Aorta (tissue), 5 donors: ENCODE measurements at places on chromosomes 3 and 15. TPM values are rescaled to one million over a fixed set of nuclear protein-coding genes. Genes with fewer than 3 reads are reported as not detected.

- H3K27ac ChIP-seq, result no peak overlapping the region
- peak; percentile 40 for DNase-seq
- no peaks in the 10 kb centered on the region for H3K36me3 ChIP-seq
- H3K27me3 ChIP-seq, result no peaks in the 10 kb centered on the region
These were observed 15.4 kb downstream of the RAB6B start for GRCh38 chr3:133880287-133880686.

DNA sequence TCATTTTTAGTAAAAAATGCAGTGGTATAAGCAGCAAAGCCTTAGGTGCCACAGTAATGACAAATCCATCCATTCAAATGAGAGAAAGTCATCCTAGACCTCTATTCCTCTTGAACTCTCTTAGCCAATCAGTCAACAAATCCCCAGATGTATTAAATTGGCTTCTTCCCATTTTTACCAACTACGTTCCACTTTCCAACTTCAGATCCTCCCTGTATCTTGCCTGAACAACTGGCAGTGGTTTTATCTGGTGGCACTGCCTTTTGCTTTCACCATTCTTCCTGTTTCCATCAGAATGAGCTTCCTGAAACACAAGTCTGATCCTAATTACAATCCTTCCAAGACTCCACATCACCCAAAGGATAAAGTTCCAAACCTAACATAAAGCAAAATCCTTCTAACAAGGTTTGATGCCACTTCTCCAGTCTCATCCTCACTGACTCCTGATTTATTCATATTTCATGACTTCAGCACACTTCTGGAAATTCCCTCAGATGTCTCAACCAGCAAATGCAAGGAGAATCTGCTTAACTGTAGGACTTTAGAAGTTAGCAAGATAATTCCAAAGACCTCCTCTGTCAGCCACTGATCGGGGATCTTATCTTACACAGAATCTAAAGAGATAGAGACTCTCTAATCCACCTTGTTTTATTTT, 69.8 kb upstream of the SLC4A7 start:
- H3K36me3 ChIP-seq, result no peaks in the 10 kb centered on the region
- DNase-seq, result no peak
- H3K4me1 ChIP-seq, result peaks cover 3% of the 10 kb centered on the region

DNA sequence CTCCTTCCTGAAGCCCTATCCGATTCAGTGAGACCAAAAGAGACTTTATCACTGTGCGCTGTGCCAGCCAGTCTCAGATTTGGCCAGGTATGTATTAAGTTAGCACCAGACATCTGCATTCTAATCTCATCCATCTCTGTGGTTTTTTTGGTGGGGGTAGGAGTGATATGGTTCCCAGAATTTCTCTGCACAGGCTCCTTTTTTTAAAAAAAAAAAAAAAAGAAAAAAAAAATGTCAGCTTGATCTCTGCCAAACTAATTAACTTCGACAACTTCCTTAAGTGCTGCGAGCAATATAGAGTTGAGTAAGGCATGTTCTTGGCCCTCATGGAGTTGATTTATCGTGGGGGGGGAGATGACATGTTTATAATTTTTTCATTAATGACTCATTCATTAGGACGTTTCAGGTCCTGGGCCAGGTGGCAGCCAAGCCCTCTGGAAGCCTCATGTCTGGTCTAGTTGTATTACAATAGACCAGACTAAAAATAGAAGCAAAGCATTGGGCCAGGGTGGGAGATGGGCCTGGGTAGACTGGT, 12.9 kb downstream of the SLCO3A1 start:
- H3K4me1 ChIP-seq, result peaks cover 5% of the 10 kb centered on the region
- no peak for DNase-seq
- peak overlapping the region; percentile 10 for H3K27ac ChIP-seq
- H3K27me3 ChIP-seq, result no peaks in the 10 kb centered on the region
- H3K36me3 ChIP-seq, result no peaks in the 10 kb centered on the region

GRCh38 chr15:38085114-38085513, 150.7 kb downstream of the TMCO5A start:
- H3K4me1 ChIP-seq, result no peaks in the 10 kb centered on the region
- H3K36me3 ChIP-seq, result no peaks in the 10 kb centered on the region
- DNase-seq, result no peak
- H3K27me3 ChIP-seq, result no peaks in the 10 kb centered on the region
- H3K4me3 ChIP-seq, result no peak overlapping the region
- no peak overlapping the region for H3K27ac ChIP-seq

DNA sequence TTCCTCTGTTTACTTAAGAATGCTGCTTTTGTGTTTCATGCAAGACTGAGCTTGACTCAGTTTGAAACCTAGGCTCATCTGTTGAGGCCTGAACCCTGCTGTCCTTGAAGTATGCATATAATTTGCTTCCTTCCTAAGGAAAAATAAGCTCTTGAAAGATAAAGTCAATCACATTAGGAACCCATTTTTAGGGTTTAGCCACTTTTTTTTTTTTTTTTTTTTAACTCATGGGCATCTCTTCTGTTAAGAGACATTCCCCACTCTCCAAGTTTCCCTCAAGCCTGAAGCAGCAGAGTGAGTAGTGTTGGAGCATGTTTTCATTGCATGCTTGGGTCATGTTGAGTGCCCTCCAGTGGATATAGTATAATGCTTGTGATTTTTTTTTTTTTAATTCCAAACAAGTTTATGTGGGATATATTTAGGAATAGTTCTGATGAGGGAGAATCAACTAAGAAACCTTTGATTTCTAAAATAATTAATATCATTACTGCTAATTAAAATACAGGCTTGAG, 3.6 kb downstream of the CTNNB1 start:
- no peaks in the 10 kb centered on the region for H3K36me3 ChIP-seq
- no peak overlapping the region for H3K4me3 ChIP-seq
- H3K27me3 ChIP-seq, result no peaks in the 10 kb centered on the region
- no peak for DNase-seq
- H3K4me1 ChIP-seq, result peaks cover 1% of the 10 kb centered on the region
- H3K27ac ChIP-seq, result no peak overlapping the region

- H3K4me1 ChIP-seq, result no peaks in the 10 kb centered on the region
- no peak overlapping the region for H3K27ac ChIP-seq
- no peaks in the 10 kb centered on the region for H3K36me3 ChIP-seq
- H3K27me3 ChIP-seq, result peaks cover 3% of the 10 kb centered on the region
- no peak for DNase-seq
These were observed 371.6 kb downstream of the MCTP2 start for GRCh38 chr15:94602754-94603470.

DNA sequence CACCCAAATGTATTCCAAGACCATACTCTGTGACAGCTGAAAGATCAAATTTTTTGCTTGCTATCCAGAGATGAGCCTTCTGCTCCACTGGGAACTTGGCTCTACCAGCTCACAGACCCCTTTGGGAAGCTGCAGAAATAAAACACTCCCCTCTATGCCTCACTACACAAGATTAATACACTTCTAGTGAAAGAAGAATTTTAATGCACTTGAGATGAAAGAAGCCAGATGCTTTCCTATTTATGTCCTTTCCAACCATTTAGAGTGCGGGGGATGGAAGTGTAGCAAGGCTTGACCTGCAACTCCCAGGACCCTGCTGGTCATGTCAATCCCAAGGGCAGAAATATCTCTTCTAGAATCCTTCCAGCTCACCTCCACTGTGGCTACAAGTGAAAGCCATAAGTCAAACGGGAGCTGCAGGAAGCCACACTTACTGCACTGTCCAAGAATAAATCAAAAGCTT, 34.7 kb downstream of the ANXA2 start:
- no peaks in the 10 kb centered on the region for H3K36me3 ChIP-seq
- H3K27ac ChIP-seq, result peak overlapping the region; percentile 62
- peaks cover 24% of the 10 kb centered on the region for H3K4me1 ChIP-seq
- H3K27me3 ChIP-seq, result no peaks in the 10 kb centered on the region
- H3K4me3 ChIP-seq, result peak overlapping the region; percentile 9

GRCh38 chr3:20280257-20280656, 94.3 kb upstream of the SGO1 start:
- no peaks in the 10 kb centered on the region for H3K27me3 ChIP-seq
- no peak for DNase-seq
- H3K36me3 ChIP-seq, result no peaks in the 10 kb centered on the region
- H3K27ac ChIP-seq, result no peak overlapping the region
- no peak overlapping the region for H3K4me3 ChIP-seq

Gene TRH
- total RNA-seq, result not detected

Gene POPDC2
- total RNA-seq, result 9.5 TPM

DNA sequence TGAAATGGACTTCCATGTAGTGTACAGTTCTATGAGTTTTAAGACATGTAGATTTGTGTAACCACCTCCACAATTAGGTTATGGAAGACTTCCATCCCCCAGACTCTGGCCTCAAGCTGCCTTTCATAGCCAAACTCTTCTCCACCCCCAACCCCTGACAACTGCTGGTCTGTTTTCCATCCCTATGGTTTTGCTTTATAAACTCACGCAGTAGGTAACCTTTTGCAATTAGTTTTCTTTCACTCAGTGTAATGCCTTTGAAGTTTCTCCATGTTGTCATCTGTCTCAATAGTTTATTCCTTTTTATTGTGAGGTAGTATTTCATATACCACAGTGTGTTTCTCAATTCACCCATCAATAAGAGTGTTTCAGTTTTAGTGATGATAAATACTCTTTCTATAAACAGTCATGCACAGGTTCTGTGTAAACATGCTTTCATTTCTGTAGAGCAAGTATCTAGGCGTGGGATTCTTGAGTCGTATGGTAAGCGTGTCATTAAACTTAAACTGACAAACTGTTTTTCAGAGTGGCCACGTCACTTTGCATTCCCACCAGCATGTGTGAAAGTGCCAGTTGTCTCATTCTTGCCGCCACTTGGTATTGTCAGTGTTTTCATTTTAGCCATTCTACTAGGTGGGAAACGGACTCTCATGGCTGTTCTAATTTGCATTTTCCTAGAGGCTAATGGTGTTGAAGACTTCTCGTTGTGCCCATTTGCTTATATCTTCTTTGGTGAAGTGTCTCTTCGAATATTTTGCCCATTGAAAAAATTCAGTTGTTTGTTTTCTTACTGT, 47.3 kb upstream of the ALDH1A3 start:
- H3K4me1 ChIP-seq, result no peaks in the 10 kb centered on the region
- no peak overlapping the region for H3K4me3 ChIP-seq
- no peak overlapping the region for H3K27ac ChIP-seq
- no peak for DNase-seq
